ENCODE measurements at places on chromosomes 2 and 18.
A peak's percentile ranks its signal among the peaks of the same experiment; 100 is the strongest.

DNA sequence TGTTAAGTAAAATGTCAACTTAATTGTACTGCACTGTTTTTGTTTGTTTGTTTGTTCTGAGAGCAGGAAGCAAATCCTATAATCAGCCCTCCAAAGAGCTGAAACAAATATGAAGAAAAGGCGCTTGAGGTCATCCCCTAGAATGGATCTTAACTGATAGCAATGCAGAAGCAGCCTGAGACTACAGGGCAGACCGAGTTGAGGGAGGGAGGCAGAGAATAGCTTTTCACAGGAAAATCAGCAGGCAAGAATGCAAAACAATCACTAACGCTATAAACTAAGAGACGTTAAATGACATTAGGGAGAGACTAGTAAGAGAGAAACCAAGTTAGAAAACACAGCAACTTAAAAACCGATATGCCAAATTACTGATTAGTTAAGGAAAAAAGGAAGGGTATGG, 37.2 kb downstream of the GALNT1 start:
- no peak for DNase-seq

GRCh38 chr2:209324281-209324680, 99.6 kb upstream of the MAP2 start:
- DNase-seq = no peak

DNA sequence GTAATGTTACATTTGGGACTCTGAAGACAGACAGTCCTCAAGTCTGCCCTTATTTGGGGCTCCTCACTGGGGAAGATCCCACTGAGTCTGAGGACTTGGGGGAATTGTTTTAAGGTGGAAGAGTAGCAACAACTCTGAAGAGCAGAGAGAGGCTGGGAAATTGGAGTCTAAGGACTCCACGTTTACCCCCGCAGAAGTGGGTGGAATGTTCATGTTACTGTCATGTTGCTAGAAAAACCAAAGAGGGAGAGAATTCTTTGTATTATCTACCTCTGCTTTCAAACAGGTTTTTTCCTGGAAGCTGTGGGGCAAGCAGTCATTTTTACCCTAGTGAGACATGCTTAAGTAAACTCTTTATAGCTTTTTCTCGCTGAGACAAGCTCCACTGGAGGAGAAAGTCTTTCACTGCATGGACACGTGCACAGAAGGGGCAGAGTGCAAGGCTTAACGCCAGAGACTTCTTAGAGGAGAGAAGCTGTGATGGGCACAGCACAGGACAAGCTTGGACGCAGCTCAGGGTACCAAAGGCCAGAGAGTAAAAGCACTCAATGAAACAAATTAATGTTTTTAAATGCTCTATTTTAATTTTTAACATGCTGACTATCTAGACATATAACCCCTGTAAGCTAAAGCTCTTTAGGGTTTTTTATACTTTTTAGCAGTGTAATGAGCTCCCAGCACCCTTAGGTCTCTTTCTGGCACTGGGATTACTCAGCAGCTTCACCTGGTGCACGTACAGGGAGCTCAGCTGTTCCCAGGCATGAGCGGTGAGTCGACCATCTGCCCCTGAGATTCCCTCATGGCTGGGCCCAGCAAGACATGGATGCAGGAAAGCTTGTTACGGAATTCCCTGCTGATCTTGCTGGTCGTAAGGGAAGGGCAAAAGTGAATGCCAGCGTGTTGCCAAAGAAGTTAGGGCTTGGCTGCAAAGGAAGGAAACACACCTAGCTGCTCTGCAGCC, 54.5 kb upstream of the BIN1 start:
- DNase-seq = no peak

- no peak for DNase-seq
Measured at GRCh38 chr2:19198381-19198780, 160.0 kb downstream of the OSR1 start.

- DNase-seq = no peak
Measured at GRCh38 chr2:75173740-75174139, 25.6 kb downstream of the TACR1 start.

DNA sequence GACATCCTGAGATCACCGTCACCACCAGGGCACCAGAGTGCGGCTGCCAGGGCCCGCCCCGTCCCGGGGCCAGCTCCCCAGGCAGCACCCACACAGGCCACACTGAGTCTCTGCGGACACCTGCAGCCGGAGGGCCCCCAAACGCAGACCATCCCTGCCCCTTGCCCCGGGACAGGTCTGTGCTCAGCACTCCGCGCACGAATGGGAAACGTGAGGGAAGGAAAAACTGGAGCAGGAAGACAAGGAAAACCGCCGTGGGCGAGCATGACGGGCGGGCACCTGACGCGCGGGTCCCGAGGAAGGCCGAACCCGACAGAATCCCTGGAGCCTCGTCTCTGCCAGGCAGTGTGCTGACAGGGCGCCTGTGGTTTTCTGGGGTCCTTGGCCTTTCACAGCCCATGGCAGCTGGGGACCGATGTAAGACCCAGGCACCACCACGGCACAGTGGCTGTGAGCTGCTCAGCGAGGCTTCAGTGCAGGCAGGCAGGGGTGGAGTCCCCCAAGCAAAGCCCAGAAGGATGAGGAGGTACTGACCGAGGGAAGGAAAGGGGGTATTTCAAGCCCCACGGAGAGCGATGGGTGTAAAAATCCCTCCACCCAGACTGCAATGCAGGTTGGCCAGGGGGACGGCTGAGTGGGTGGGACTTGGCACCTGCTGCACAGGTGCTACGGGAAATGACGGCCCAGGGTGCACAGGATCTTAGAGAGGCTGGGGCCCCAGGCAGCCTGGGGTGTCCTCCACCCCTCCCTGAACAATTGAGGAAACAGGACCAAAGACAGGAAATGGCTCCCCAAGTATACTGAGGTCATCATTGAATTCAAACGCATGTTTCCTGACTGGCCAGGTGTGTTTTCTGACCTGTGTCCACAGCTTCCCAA, 59.0 kb downstream of the PXDN start:
- DNase-seq = no peak

DNA sequence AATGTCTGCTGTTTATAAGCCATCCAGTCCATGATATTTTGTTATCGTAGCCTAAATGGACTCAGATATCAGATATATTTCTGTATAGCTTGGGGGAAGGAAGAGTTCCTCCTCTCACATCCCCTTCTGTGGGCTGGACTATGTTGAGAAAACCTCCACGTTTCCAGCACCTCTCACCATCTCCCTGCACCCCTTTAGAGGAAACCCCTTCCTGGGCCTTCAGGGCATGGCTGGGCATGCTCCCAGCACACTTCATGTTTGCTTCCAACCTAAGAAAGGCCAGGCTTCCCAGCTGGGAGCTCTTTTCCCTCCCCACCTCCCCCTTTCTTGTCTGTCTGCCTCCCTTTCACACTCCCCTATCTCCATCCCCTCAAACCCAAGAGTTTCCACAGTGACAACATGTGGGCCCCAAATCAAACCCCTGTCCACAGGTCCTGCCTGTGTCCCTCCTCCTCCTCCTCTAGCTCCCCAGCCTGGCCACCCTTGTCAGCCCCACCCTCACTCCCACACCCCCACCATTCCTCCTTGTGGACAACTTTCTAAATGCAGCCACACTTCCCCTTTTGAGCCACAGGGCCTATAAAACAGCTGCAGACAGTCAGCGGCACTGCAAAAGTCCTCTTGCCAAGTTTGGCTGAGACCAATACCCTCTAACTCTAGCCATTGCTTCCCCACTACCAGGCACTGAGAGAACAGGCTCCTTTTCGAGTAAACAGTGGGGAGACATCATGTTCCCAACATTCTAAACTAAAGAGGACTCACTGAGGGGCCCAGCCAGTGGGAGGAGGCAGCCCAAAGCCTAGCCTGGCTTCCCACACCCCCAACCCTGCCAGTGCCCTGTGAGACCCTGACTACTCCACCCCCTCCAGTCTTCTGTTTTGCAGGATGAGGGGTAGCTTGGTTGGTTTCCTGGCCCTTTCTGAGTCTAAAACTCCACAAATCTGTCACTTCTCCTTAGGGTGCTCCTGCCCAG, 120.5 kb downstream of the ZFP36L2 start:
- peak; percentile 56 for DNase-seq

- no peak for DNase-seq
Measured at GRCh38 chr2:73418343-73418742, 32.7 kb downstream of the ALMS1 start.

- DNase-seq = peak; percentile 88
Measured at GRCh38 chr18:23281626-23282436, 146.5 kb downstream of the CABLES1 start.

DNA sequence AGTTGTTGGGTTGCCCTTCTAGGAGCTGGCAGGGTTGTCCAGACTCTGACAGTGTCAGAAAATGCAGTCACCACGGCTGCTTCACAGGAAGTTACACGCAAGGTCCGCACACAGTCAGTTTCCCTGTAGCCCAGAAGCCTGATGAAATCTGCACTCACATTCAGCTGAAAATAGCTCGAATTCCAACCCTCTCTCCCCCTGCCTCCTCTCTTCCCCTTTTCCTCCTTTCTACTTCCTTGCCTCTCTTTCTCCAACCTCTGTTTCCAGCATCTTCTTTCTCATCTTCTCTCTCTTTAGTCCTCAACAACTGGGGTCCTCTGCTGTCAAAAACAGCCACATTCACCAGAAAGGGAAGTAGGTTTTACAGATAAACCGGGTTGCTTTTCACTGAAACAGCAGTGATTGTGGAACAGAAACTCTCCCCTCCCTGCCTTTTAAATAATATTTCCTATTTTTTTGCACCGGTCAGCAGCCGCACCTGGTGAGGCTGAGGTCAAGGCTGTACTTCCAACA, 69.3 kb downstream of the BCL11A start:
- DNase-seq = peak; percentile 11

DNA sequence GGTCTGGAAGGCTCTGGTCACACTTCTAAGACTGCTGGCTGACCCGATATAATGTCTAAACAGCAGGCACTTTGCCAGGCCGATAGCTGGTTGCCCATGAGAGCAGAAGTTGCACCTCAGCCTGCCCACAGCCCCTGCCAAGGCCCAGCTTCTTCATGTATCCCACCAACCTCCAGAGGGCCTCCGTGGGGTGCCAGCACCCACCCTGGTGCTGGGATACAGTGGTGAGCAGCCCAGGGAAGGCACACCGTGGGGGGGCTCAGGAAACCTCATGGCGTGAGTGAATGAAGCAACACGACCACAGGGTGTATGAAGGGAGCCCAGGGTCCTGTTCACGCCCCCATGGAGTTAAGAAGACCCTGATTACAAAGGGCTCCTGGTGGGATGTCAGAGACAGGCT, 16.2 kb upstream of the GLI2 start:
- DNase-seq = no peak

GRCh38 chr2:18976168-18976961, 382.1 kb downstream of the OSR1 start:
- peak; percentile 88 for DNase-seq

- no peak for DNase-seq
Measured at GRCh38 chr2:223856584-223856983, 19.2 kb upstream of the AP1S3 start.

DNA sequence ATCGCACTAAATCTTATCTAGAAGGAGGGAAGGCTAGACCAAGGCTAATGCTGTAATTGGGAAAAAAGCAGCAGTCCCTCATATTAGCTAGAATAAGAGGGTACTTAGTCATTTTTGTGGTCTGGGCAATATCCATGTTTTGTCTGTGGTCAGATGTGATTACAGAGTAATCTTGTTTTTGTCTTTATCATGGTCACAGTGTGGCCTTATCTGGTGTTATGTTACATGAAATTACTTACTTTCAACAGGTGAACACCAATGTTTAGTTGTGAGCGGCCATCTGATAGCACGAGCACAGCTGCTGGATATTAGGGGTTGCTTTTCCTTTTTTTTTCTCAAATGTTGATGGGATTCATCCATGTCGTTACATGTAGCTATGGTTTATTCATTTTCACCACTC, 23.7 kb upstream of the PLEKHM3 start:
- DNase-seq = no peak

DNA sequence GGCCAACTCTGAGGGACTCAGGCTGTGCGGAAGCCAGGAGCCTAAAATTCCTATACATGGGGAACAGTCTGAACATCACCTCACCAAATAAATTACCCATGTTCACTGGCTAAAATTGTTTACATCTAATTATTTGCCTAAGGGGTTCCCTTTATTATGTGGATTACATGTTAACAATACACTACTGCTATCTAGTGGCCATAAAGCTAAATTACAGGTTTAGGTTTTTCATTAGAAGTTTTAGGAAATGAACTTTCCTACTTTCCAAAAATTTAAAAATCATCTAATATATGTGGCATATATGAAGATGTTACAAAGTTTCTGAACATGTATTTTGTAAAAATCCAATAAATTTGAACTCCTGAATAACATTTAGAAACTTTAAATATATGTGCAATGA, 40.3 kb downstream of the PLA2R1 start:
- DNase-seq = peak; percentile 24

DNA sequence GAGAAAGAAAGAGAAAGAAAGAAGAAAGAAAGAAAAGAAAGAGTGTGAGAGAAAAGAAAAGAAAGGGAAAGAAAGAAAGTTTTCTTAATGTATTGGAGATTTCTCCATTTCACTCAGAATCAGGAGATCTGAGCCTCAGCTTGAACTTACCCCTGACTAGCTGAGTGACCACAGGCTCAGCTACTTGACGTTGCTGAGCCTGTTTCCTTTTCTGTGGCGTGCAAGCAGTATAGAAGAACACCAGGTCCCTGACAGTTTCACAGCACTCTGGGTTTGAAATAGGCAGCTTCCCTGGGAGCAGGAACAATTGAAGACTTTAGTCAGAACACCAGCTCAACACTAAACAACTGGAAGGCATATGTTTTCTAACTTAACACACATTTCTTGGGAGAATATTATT, 44.7 kb downstream of the MARCO start:
- DNase-seq = no peak

DNA sequence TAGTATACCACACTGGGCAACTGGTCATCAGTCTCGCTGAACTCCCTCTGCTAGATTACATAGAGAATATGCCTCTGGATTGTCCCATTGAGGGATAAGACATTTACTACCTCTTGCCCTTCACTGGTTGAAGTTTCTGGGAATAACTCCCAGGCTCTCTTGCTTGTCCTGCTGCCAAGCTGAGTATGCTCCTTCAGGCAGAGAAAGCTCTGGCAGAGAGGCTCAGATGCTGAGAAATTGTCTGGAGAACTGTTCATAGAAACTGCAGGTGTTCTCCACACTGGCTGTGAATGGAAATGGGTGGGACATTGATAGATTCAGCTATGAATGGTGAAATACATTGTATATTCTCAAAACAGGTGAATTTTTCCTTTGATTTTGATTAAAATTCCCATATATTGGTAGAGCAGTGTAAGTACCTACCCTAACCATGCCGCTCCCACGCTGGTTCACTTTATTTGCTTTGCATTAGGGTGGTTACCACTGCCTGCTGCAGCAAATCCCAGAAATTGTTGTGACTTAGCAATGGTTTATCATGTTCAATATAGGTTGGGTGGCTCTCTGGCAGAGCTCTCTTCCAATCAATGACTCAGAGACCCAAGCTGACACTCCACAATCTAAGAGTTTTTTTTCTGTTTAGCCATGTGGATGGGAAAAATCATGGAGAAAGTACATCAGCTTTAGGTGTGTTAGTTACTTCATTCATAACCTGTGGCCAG, 36.7 kb downstream of the FAM117B start:
- DNase-seq = no peak

- DNase-seq = no peak
Measured at GRCh38 chr2:65360441-65360840, 72.0 kb downstream of the SPRED2 start.

- peak; percentile 25 for DNase-seq
Measured at GRCh38 chr2:27494284-27494943, 586 bp downstream of the FNDC4 start.

All from ELR (cell line).